Kidney (tissue), 22 donors: ENCODE measurements at places on chromosomes 2 and 18.
A peak's percentile ranks its signal among the peaks of the same experiment; 100 is the strongest.

DNA sequence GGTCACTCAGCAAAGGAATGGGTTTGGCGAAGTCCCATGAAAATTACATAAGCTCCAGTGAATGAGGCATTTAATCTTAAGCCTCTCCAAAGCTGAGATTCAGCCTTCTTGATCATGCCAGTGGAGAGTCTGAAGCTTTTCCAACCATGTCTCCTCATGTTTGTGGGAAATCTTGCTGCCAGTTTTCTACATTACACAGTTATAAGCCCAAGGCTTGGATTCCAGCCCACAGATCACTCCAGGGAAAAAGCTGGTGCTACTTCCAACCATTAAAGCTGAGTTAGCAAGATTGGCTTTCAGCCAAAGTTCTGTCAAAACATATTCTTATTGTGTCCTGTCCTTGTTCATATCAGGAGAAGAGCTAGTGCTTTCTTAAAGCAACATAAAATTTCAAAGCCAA, 293.8 kb downstream of the LRRTM4 start:
- peak; percentile 2 for DNase-seq

DNA sequence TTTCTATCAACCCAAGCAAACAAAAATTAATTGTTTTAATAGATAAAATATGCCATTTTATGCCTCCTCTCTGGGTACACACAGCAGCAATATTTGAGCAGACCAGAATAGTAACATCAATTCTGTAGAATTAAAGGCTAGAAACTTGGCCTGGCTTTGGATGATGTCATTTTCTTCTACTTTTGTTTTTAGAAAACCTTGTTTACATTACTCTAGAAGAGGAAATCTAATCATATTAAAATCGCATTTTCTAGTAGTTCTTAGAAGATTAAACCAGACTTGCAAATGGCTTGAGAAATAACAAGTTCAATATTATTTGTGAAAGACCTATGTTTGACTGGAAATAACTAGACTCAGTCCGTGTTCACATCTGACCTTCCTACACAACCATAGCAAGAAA, 102.3 kb upstream of the RFX8 start:
- DNase-seq = no peak

DNA sequence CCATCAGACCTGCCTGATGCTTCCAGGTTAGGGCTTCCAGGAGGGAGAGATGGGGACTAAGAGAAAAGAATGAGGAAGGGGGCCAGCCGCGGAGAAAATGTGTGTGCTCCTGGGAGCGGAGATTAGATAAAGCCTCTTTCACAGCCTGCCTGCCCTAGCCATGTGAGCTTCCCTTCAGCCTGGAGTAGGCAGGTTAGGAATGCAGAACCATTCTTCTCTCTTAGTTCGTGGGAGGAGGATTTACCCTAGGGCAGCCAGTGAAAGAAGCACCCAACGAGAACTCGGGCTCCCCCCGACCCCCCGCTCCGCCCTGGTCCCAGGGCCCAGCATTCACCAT, 36.1 kb downstream of the POMC start:
- no peak for DNase-seq

DNA sequence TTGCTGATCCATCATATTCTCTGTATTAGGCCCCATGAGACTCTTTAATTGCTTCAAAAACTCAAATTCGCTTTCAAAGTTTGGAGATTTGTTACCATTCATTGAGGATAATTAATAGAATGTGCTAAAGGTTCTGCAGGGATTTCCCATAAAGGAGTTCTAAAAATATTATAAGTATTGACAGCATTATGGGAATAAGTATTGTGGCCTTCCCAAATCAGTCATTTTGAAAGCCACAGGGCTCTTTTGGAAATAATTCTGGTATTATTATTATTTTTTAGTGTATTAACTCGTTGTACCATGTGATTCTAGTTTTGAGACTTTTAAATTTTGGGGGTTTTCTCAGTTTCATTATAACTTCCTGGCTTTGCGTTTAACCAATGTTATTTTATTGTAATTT, 37.1 kb downstream of the LCLAT1 start:
- no peak for DNase-seq

DNA sequence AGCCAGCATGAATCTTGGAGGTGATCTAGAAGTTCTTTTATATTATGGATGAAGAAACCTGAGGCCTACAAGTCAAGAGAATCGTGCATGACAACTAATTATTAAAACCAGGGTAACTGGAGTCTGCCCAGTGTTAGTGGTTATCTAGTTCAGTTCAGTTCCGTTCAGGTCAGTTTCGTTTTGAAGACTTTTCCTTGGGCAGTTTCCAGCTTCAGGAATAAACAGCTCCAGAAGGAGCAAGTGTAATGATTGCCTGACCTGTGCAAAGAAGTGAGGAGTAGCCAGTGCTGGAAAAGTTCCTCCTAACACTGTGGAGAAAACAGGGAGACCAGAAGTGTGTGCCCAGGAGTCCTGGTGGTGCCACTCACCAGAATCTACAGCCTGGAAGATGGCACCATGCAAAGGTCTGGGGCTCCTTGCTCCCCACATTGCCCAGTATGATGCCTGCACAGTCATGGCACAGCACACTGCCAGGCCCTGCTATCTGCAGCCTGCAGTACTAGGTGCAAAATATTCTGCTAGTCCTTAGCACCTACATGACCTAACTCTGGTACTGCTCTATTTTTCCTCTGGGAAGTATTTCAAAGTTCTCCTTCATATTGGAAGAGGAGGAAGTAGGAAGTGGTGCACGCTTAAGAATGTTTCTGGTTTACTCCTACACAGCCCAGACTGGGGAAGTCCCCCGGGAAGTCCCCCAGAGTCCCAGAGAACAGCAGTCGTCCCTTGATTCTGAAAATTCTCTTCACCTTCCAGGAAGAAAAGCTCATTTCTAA, 65.8 kb downstream of the SUMO1 start:
- no peak for DNase-seq
